Fibroblast of skin of left biceps (primary cell): ENCODE measurements at places on chromosomes 2 and 18.

GRCh38 chr18:76963936-76964335 lies 141.6 kb downstream of the ZNF236 start:
- DNase-seq = no peak

DNA sequence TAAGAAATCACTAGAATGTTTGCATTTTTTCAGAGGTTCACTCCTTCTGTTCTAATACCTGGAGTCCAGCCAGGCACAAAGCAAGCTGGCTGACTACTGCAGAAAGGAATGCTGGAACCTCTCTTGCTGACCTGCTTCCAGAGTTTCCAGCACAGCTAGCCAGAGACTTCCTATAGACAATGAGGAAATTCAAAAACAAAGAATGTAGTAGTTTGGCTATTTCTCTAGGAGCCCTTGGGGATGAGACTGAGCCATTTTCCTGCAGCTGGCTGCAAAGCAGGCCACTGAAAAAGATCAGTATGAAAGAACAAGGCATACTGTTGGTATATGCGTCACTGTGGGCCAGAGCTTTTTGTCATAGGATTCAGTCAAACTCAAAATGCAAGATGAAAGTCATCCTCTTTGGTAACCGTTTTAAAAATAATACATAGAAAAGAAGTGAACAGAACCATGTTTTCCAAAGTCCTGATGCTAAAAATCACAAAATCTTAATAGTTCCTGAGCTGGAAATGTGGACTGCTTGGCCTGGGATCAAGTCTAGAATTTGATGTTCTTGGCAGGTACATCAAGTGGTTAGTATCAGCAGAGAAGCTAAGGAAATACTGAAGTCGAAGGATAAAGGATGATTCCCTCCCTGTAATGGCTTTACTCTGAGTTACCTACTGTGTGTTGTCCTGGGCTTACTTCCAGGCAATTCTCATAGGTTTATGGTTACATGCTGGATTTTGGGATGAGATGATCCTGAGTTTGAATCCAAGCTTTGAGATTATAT lies 9.0 kb upstream of the DSEL start:
- peak; percentile 98 for DNase-seq

DNA sequence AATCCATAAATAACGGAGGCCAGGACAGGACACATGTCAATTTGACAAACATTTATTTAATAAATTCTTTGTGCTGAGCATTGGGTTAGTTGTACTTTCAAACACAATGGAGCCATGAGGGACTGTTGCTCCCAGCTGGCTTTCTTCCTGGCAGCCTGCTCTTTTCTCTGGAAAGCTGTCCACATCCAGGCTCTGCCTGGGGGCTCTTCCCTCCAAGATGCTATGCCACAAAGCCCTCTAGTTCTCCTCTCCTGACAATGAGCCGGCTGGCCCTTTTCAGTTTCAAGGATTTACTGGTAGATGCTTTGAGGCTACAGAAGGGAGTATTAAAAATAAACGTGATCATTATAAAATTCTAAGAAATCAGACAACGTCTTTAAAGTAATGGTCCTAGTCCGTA lies 44.1 kb upstream of the SLC14A2 start:
- DNase-seq = no peak

DNA sequence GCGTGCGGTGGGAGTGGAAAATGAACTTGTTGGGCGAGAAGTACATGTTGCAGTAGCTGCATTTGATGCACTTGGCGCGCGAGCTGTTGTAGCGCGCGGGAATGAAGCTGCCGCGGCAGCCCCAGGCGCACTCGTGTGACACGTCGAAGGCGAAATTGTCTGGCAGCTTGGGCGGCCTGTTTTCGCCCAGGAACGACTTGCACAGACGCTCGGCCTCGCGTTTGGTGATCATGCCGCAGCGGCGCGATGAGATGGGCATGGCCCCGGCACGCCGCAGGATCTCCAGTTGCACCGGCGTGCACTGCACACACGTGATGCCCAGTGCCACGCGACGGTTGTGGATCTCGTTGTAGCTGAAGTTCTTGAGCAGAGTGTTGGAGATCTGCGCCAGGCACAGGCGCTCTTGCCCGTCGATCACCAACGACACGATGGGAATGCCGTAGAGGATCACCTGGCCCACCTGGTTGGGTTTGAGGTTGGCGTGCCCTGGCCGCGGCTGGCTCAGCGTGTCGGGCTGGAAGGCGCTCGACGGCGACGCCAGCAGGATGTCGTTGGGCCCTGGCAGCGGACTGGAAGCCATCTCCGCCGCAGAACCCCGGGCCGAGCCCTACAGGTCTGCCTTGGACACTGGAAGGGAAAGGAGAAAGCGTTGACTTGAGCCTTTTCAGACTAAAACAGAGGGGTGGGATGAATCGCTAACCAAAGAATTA lies 2.7 kb downstream of the SKOR2 start:
- DNase-seq = no peak

DNA sequence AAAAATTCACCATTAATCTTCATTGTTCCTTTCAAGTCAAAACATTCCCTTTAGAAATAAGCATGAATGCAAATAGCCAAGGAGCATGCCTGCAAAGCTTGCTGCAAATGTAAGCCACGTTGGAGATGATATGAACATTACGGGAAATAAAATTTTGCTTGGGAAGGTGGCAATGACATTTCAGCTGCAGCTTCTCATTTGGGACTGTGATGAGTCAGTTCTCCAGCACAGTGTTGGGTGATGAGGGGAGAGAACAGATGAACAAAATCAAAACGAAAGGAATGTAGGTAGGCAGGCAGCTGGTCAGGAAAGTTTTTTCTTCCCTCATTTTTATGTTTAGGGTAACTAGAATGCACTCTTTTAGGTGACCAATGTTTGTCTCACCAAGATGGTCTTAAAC lies 65.3 kb upstream of the CHRNA1 start:
- DNase-seq = no peak

GRCh38 chr18:31776093-31776492 lies 15.4 kb upstream of the SLC25A52 start:
- DNase-seq = no peak

GRCh38 chr2:11872948-11873269 lies 126.5 kb downstream of the LPIN1 start:
- no peak for DNase-seq

DNA sequence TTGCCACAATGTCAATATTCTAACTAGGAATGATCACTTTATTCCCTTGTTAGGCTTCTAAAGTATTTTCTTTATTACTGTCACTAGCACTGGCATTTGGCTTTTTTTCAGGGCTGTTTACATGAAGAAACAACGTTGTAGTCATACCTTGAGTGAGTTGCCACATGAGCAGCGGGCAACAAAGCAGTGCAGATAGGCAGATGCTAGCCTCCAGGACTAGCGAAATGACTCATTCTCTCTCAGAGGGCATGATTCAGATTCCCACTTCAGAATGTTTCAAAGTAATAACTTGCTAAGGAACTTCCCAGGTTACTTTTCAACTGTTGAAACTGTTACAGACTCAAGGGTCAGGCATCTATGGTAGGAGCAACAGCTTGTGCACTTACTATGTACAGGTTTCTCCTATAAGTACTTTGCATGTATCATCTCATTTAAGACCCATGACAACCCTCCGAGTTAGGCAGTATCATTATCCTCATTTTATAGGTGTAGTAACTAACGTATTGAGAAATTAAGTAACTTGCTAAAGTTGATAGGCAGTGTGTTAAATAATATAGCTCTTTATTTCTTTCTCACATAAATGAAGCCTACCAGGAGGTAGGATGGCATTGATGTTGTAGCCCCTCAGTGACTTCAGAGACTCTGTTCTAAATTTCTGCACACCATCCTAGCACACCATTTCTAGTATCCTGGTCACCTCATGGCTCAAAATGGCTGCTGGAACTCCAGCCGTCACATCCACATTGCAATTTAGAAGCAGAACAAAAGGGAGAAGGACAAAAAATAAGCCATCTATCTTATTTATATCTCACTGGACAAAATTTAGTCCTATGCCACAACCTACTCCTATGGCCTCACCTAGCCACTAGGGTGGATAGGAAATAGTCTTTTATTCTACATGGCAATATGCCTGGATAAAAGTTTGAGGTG lies 83.3 kb downstream of the ICOS start:
- no peak for DNase-seq

DNA sequence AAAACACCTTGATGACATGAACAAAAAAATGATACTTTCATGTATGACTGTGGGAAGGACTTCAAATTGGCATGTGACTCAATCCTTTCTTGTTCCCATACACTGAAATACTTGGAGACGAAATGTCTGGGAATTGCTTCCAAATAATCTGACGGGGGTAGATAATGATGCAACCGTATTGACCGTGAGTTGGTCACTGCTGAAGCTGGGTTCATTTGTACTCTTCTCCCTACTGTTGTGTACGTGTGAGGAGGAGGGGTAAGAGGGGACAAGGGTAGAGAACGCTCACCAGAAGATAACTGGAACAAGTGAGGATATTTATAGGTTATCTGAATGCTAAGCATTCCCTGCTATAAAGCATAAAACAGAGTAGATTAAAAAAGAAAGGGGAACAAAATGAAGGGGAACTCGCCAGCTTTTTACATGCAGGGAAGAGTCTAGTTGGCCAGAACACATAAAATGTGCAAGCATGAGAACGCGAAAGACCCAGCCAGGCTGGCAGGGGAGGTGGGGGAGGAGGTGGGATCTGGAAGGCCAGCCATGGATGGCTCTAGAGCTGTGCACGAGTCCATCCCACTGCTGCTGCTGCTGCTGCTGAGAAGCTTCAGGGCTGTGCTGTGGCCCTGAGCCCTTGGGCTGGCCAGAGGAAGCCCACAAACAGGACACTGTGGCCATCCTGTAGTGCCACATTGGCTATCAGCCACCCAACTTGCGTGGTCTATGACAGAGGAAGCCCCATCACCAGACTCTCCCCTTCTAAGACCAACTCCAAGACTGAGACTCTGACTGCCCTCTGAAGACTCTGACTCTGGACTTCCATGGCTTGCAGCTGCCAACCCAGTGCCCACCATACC lies 15.2 kb upstream of the CETN1 start:
- no peak for DNase-seq

GRCh38 chr2:99190548-99190947 lies 9.6 kb downstream of the MRPL30 start:
- no peak for DNase-seq

- DNase-seq = no peak
These were observed 2.7 kb downstream of the ZNF532 start for GRCh38 chr18:58867281-58867961.

GRCh38 chr2:197997083-197997541 lies 192.7 kb downstream of the PLCL1 start:
- no peak for DNase-seq

DNA sequence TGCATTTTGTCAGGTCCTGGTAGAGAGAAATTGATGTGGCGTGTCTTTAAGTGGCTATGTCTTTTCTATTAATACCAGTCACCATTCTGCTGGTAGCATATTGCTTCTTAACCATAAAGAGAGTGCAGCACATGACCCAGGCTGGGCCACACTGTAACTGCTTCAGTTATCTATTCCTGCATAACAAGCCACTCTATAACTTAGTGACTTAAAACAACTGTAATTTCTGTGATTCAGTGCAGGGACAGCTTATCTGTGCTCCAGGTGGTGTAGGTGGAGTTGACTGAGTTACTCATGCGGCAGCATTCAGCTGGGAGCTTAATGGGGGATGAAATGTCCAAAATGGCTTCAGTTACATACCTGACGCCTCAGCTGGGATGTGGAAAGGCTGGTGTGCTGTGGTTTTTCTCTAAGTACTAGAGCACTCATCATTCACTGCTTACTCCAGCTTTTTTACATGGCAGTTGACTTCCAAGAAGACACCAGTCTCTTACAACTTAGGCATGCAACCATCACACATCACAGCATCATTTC lies 742.4 kb downstream of the SATB2 start:
- DNase-seq = no peak

GRCh38 chr2:20352581-20353216 lies 2.1 kb upstream of the PUM2 start:
- no peak for DNase-seq

DNA sequence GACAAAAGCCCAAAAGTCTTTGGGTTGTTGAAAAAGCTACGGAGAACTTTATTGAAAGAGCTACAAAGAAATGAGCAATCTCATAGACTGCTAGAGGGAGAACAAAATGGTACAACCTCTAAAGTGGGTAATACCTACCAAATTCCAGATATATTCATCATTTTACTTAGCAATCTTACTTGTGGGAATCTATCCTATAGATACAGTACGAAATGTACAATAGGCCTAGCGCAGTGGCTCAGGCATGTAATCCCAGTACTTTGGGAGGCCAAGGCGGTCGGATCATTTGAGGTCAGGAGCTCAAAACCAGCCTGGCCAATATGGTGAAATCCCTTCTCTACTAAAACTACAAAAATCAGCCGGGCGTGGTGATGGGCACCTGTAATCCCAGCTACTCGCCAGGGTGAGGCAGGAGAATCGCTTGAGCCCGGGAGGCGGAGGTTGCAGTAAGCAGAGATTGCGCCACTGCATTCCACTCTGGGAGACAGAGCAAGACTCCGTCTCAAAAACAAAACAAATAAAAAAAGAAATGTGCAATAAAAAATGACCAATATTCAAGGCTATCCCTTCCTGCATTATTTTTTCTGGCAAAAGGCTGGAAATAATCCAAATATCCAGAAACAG lies 10.1 kb downstream of the EXOC6B start:
- no peak for DNase-seq

DNA sequence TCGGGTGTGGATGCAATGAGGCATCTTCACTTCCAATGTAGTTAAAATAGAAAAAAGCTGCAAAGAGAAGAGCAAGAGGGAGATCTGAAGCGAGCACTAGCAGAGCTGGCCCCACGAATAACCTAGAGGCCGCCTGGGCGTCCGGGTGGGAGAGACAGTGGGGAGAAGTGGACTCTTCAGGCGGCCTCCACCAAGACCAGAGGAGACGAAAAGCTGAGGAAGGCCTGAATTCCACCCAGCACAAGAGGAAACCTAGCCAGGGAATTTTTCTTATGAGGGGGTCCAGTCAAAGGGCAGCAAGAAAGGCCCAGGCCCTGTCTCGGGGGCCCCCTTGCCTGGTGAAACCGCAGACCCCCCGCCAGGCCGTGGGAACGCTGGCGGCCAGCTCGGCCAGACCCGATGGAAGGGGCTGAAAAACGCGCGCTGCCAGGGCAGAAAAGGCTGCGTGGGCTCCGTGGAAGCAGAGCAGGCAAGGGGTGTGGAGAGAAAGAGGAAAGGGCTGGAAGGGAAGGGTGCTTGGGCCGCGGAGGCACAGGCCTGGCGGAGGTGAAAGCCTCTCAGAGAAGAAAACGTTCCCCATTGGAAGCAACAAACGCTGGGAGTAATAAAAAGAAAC lies 69.2 kb downstream of the KCTD1 start:
- DNase-seq = no peak
